NCI-H1436 (cell line): ENCODE measurements at places on chromosomes 4 and X.

DNA sequence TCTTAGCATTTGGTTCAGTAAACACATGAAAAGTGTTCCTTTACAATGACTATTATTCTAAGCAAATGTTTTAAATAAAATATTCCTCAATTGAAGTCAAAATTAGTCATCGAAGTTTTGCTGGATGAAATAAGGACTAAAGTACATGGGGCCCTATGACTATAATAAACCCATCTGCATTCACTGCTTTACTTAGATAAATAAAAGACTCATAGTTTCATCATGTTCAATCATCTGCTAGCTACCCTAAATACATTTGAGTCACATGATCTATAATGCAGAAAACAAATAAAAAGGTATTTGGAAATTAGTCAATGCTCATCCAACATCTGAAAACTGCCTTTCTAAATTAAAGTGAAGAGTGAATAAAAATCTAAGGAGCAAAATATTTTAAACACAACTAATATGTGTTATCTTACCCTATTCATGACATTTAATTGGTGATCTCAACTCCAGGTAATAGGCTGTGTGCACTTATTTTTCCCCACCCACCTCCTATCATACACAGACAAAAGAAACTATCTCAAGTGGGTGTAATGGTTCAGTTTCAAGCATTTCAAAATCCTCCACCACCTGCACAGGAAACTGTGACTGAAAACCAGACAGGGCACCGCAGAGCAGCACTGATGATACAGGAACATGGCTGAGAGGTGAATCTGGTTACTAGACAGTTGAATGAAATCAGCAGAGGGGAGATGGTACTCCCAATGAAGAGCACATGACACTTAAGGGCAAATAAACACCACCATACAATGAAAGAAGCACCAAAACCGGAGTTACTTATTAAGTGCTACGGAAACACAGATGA, 78.6 kb downstream of the CAMK2D start:
- DNase-seq = peak; percentile 80

DNA sequence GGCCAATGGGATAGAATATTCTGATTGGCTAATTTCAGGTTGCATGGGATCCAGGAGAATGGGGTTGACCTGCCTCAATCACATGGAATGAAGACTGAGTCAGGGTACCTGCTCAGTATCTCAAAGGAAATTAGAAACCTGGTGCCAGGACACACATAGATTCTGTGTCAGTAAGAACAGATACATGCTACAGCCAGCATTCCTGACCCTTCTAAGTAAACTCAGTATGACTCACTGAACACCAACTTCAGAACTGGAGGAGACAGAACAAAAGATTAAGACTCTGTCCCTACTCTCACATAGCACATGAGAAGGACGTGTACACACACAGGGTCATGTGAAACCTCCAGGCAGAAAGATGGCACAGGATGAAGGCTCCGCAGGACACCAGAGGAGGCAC, 54.5 kb downstream of the FAM184B start:
- DNase-seq = no peak

- no peak for DNase-seq
Observed at GRCh38 chr4:42541647-42542046, 115.3 kb downstream of the ATP8A1 start.

DNA sequence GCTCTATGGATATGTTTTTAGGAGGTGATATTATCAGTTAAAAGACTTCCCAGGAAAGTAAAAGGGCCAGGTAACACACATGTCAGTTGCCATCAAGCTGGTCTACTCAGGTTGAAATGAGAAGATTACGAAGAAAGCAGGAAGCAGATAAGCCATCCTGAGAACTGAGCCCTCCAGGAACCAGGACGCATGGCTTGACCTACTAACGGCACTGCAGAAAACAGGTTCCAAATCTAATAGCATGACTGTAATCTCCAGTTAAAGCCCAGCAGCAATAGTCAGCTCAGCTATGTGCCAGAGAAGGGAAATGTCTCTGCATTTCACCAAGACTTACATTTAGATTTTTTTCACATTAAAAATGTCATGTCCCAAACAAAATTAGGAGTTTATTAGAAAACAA, 77.9 kb downstream of the APBB2 start:
- DNase-seq = no peak

GRCh38 chrX:119690921-119691716, 1.8 kb downstream of the SEPTIN6 start:
- peak; percentile 53 for DNase-seq
